ENCODE measurements at places on chromosomes 7 and 10.

DNA sequence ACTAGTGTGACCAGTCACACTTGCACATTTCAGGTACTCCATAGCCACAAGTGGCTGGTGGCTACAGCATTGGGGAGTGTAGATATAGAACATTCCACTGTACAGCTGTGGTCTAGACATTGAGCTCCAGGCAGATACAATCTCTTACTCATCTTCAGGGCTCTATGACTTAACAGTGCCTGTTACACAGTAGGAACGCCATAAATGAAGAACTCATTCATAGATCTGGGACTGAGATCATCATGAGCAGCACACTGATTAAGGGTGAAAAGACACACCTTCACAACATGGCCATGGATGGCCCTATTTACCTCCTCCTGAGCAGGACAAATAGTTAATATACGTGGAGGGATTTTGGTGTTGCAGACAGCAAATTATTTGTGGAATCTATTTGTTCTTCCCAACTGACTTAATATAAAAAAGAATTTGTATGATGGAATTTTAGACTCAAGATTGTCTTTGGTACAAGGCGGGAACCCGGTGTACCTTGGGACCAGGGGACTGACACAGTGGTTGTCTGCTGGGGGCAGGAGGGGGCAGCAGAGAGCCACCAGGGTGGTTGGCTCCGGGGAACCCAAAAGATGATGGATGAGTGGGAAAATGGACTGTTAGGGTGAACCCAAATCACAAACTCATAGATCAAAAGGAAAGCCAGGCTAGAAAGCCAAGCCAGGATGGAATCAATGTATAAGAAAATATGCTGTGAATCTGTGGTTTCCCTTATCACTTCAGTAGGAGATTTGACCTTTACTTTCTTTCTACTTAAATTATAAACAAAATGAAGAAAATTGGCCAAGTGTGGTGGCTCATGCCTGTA is 24.3 kb upstream of the CPA2 start:
- peak; percentile 10 for DNase-seq

GRCh38 chr10:35642793-35643114 is 658 bp upstream of the FZD8 start:
- DNase-seq = no peak

- no peak for DNase-seq
These were observed 375.7 kb upstream of the CDC14C start for GRCh38 chr7:48548667-48549066.

GRCh38 chr7:147997636-147998035 is 592.9 kb upstream of the C7orf33 start:
- no peak for DNase-seq

DNA sequence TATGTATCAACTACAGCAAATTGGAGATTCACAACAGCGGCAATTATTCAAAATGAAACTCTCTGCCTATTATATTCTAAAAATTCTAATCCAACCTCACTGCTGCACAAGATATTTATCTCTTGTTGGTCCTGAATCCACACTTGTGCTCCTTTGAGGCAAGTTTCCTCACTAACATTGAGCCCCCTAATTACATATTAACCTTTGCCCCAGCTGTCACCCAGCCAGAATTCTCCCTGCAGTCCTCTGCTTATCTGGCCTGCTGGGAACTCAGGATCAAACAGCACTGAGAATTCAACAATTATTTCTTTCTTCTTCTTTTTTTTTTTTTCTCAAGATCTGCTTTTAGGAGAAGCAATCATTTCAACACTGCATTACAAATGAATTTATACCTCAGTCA is 21.5 kb upstream of the PLAC9 start:
- DNase-seq = no peak

DNA sequence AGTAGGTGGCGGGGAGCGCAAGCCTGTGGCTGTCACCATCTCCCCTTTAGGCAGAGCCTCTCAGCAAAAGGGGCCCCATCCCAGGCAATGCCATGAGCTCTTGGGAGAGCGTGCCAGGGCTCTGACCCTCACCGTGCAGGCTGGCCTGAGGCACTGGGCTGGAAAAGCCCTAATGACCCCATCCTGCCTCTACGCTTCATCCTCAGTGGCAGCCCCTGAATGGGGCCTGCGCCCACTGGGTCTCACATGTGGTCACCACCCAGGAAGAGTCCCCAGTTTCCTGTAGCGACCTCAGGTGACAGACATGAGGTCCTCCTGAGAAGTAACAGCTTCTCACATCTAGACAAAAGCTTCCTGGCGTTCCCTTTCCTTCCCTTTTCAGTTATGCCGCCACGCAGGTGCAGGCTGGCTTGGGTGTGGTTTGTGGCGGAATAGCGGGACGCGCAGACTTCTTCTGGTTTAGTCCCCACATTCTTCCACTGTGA is 59.2 kb downstream of the CLEC2L start:
- DNase-seq = no peak

DNA sequence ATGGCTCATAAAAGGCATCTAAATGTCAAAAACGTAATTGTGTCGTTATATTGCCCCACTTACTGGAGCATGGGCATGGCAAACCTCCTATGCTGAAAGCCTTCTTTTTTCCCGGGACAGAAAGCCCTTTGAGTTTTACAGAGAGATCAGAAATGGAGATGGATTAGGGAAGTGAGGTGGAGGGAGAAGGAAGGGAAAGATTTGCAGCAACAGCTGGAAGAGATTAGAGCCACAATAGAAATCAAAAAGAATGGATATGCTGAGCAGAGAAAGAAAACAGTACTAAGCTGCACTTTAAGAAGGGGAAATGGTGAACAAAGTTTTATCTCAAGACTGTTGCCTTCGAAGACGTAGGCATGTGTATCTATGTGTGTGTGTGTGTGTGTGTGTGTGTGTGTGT is 97.2 kb upstream of the PCGF5 start:
- no peak for DNase-seq

GRCh38 chr10:12849319-12850181 is 152.0 kb downstream of the CCDC3 start:
- DNase-seq = no peak

GRCh38 chr7:30173058-30173897 is 38.5 kb downstream of the MTURN start:
- no peak for DNase-seq

All from stimulated activated CD8-positive, alpha-beta memory T cell treated with anti-CD3 and anti-CD28 coated beads, Interleukin-15, amount 100 ng/mL, for 24 hours (primary cell).